ENCODE measurements at places on chromosomes 2 and 18. TPM values are rescaled to one million over a fixed set of nuclear protein-coding genes. Genes with fewer than 3 reads are reported as not detected.
A peak's percentile ranks its signal among the peaks of the same experiment; 100 is the strongest.

The MRPL53 gene
- 157 TPM for total RNA-seq

DNA sequence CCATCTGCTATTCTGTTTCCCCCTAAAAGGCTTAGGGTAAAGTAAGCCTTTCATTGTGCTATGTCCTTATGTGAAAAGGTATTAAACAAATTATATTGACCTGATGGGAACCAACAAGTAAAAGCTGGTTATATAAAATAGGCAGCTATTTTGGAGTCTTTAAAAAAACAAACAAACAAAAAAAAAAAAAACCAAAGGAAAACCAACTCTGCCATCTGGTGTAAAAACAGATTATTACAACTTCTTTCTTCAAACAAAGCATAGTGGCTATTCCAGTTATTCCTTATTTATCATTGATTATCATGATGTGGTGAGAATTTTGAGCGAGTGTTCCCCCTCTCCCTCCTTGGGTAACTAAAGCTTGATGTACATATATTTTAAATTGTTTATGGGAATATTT, 122.3 kb upstream of the FHL2 start:
- DNase-seq: no peak

DNA sequence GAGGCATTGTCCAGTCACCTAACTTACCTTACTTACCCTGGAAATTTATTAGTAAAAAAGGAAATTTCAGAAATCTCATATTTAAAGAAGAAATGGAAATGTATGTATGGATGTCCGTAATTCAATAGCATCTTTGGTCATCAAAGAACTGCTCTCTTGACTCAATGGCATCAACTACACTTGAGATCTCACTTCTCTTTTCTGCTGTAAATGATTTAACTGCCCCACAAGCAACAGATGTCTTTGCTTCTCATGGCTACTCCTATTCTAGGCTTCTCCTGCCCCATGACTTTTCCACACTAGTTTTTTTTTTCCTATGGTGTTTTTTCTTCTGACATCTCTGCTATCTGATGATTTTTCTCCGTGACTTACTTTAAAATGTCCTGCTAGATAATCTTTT, 34.0 kb upstream of the ERMN start:
- DNase-seq: no peak

GRCh38 chr2:31337197-31337596, 77.3 kb downstream of the XDH start:
- DNase-seq: no peak

DNA sequence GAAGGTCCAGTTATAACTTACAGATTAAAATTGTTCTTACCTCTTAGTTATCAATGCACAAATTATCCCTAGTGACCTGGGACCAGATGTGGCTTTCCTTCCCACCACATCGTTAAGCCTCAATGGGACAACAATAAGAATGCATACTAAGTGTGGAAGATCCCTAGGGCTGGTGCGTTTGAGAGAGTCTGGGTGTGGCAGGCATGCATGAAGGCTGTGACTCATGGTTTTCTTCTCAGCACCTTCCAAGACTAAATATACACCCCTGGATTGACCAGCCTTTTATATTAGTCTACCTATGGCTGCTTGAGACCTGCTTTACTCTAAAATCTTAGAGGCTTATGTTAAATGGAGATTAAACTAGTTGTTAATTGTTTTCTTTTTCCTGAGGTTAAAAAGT, 261.7 kb upstream of the SLC14A2 start:
- no peak for DNase-seq

DNA sequence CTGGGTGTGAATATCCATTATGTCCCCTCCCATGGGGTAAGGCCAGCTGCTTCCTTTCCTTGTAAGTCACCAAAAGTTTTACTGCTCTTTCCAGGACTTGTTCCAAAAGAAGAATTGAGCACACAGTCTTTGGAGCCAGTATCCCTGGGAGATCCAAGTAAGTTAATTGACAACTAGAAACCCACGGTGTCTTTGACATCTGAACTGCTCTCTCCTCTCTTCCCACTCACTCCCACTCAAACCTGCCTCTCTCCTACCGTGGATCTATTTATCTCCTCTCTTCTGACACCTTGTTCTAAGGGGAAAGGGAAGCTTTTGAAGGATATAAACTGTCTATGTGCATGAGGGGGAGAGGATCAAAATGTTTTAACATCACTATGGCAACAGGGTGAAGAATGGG, 86.7 kb downstream of the VIT start:
- no peak for DNase-seq

DNA sequence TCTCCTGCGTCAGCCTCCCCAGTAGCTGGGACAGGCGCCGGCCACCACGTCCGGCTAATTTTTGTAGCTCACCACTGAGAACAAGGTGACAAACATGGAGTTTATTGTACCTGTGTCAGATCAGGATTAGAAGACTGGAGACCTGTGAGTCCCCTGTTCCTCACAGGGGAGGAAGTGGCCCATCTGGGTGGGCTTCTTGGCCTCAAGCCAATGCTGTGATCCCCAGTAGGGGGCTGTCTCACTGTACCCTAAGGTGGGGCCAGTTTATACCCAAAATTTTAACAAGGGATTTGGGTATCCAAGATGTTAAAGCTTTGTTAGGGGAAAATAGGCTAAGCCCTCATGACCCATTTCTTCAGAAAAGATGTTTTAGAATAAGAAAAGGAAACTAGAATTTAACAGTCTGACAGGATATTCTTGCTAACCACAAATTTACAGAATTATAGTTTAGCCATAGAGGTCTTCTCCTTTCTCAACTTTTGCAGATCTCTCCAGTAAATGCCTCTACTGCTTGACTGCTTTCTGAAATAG, 16.3 kb downstream of the PCBP1 start:
- DNase-seq: no peak

GRCh38 chr2:1743396-1744150, 742 bp downstream of the PXDN start:
- peak; percentile 44 for DNase-seq

GRCh38 chr2:19844750-19845149, 57.0 kb downstream of the TTC32 start:
- DNase-seq: no peak

DNA sequence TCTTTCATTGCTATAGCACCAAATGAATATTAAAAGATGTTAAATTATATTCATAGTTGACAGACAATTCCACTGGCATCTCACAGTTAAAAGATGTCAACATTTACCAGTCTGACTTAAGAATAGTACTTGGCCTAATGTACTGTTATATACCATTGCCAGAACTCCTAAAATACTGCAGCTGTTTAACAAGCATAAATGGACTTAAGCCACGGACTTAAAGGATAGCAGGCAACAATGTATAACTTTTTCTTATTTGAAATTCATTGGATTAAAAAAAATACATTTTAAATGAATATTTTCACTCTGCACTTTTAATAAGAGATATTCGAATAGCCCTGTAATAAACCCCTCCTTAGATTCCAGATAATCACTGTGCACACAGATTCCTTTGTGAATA, 3.8 kb downstream of the TCF4 start:
- DNase-seq: no peak

The TIGD1 gene
- total RNA-seq: 2.3 TPM

The DPYSL5 gene
- total RNA-seq: not detected

The MTLN gene
- total RNA-seq: 393 TPM

The WNT10A gene
- not detected for total RNA-seq

GRCh38 chr2:47639467-47639866, 143.5 kb upstream of the MSH6 start:
- DNase-seq: no peak

- DNase-seq: no peak
Measured at GRCh38 chr2:212554233-212554632, 15.6 kb upstream of the ERBB4 start.

The CLEC4F gene
- total RNA-seq: 0.64 TPM

- no peak for DNase-seq
Measured at GRCh38 chr2:26610504-26611335, 30.4 kb downstream of the CIB4 start.

DNA sequence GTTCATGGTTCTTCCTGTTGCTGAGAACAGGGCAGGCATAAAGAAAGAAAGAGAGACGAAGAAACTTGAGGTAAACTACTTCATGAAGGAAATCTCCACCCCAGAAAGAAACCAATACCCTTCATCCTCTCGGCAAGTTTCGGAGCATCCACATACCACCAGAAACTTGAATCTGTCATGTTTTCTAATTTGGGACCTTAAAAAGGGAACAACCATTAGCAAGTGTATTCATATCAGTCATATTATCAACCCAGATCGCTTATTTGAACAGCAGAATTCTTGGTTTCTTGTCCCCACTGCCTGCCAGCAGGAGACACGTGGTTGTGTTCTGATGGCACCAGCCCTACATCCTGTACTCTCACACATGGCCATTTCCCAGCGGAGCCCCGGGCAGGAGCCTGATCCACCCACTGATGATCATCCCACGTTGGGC, 53.2 kb upstream of the FZD7 start:
- DNase-seq: no peak

DNA sequence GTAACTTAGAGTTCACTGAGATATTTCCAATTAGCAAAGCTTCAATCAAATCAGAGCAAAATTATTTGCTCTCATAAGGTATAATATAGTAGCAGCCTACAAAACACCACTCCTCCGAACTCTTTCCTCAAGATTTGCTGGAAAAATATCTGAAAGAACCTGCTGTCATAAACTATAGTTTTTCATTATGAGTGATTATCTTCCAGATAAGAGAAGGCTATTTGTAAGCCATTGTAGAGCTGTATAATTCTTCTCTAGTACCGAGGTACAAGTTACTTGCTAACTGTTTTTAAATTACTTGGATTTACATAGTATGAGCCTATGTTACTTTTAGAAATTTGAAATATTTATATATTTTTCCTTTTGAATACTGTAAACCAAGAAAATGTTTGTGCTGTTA, 2.1 kb downstream of the NDC80 start:
- DNase-seq: no peak

- DNase-seq: no peak
Measured at GRCh38 chr2:75516378-75517360, 44.1 kb downstream of the EVA1A start.
